D341Med (cell line): ENCODE measurements at places on chromosomes 2 and 18.

GRCh38 chr2:211901226-211901846 lies 637.3 kb downstream of the ERBB4 start:
- no peak for DNase-seq

DNA sequence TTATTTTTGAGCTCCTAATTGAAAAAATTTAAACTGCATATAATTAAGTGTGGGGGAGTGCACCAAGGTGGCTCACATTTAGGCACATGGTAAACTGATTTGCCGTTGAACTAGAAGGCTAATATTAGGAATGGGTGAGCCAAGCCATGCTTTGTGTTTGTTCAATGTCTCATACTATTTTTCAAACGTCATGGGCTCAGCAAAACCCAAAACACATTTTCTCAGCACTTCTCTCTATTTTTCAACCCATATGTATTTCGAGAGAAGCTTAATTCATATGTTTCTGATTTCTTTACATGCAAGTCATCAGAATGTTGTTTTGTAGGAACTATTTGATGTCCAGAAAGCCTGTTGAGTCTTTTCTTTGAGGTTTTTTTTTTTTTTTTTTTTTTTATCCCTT lies 291.2 kb downstream of the TCF4 start:
- no peak for DNase-seq

GRCh38 chr18:26729449-26729848 lies 136.1 kb downstream of the AQP4 start:
- no peak for DNase-seq

GRCh38 chr18:12990641-12990966 lies 558 bp upstream of the CEP192 start:
- no peak for DNase-seq

GRCh38 chr2:12719400-12720277 lies 2.9 kb downstream of the TRIB2 start:
- no peak for DNase-seq

DNA sequence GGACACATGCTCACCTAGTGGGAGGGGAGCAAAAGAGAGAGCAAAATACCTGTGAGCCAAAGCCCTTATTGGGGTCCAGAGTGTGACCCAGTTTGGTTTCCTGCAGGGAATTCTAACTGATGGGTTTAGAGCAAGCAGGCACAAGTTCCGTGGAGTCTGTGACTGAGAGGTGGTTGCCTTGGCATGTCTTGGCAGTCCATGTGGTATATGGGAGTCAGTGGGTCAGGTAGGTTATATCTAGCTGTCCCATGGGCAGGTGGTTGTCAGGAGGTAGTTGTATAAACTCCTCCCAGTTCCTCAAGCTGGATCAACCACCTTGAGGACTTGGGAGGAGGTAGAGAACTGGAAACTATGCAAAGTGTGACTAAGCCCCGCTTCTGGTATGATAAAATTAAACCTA lies 452.8 kb upstream of the VWC2L start:
- DNase-seq, result no peak
